Left lung (tissue), 14 donors: ENCODE measurements at places on chromosomes 2 and 18.
A peak's percentile ranks its signal among the peaks of the same experiment; 100 is the strongest.

- DNase-seq: no peak
Observed at GRCh38 chr2:217438821-217439220, 564.0 kb downstream of the TNS1 start.

DNA sequence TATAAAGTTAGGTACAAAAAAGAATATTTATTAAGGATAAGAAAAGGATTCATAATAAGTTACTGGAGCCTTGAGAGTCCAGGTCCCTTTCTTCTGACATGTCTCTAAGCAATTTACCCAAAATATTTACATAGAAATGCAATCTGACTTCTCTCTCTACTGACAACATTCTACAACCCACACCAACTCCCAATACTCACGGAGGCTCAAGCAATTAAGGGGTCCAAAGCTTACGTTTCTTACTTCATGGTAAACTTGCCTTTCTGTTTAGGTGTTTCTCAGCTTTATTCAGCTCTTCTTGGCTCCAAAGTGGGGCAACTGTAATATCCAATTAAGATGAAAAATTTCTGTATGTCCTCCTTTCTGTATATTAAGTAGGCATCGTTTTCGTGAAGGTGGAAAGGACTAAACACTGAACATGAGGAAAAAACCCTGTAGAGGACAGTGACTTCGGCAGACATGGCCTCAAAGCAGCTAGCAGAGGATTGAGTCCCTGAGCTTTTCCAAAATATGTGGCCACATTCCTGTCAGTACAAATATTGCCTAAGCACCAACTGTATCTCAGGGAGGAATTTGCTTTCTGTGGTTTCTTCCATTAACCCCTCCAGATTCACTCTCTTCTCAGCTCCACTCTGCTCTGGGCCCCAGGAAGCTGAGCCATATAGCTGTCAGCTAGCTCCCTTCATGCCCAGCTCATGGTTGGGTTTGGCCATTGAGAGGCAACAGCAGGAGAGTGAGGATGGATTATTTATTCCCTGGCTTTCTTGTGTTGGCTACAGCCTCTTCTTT, 67.9 kb upstream of the GLS start:
- DNase-seq: no peak

DNA sequence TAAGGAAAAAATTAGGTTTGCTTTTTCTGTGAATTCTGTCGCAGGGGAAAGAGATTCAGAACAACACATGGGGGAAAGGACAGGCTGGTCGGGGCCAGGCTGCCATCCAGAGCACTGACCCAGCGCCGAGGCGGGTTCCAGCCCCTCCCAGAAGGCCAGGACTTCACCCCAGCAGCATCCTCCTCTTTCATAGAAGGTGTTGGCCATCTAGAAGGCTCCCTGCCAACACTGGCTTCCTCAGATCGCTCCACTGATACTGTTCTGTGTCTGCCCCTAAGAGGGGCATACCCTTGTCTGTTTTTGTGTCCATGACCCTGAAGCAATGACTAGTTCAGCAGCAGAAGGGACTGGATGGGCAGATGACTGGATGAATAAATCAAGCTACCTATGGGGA, 144.5 kb downstream of the HDAC4 start:
- no peak for DNase-seq

GRCh38 chr2:2707206-2707991, 376.3 kb upstream of the MYT1L start:
- no peak for DNase-seq

DNA sequence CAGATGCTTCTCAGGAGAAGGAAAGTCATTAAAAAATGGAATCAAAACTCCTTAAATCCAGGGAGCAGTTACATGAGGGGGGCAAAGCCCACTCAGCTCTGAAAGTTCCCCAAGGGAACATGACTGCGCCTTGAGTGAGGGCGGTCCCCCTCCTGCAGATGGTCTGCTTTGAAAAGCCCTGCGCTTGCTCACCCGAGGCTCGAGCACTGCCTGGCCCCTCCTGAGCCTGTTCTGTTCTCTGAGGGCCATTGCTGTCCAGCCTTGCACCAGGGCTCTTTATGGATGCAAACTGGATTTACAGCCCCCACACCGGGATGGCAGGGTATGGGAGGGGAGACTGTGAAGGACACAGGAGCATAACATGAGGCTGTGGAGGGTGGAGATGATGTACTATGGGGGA, 37.8 kb upstream of the DNMT3A start:
- DNase-seq: no peak

GRCh38 chr2:182741620-182742019, 25.6 kb downstream of the DNAJC10 start:
- no peak for DNase-seq

- no peak for DNase-seq
Observed at GRCh38 chr2:143474586-143474985, 345.4 kb downstream of the ARHGAP15 start.

DNA sequence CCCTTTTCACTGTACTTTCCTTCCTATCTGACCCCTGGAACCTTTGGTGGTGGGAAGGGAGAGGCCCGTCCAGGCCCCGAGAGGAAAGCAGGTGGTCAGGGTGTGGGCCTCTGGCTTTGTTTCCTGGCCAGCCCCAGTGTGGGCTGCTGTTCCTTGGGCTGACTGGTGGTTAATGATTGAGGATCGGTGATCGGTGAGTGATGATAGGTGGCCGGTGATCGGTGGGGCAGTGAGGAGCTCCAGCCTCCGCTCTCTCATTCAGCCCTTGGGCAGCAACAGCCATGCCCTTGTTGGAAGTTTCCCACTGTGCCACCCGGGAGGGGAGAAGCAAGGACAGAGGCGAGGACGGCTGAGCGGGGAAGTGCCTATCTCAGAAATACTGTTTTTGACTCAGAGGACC, 7.3 kb downstream of the ACKR3 start:
- no peak for DNase-seq

DNA sequence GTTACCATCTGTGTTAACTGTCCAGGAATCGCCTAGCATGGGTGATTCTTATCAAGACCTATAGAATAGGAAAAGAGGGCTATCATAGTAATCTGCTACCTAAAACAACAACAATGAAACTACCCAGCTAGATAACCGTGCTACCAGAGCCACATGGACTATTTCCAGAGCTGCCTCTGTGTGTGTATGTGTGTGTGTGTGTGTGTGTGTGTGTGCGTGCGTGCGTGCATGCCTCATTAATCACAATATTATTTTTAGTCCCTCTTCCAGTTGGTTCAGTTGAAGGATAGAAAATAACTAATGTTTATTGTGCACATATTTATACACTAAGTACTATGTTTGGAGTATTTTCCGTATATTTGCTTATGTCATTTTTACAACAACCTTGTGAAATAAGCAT, 201.1 kb downstream of the SP3 start:
- no peak for DNase-seq

GRCh38 chr2:191701696-191702095, 23.8 kb downstream of the NABP1 start:
- DNase-seq: no peak

GRCh38 chr2:15814946-15815345, 125.4 kb upstream of the MYCN start:
- no peak for DNase-seq

- peak; percentile 29 for DNase-seq
Observed at GRCh38 chr2:155310589-155310988, 612.1 kb downstream of the KCNJ3 start.

GRCh38 chr2:16296331-16297250, 356.2 kb downstream of the MYCN start:
- no peak for DNase-seq

GRCh38 chr2:110748489-110748867, 16.1 kb downstream of the ACOXL start:
- no peak for DNase-seq

GRCh38 chr2:68774569-68775271, 40.1 kb downstream of the ARHGAP25 start:
- peak; percentile 39 for DNase-seq

DNA sequence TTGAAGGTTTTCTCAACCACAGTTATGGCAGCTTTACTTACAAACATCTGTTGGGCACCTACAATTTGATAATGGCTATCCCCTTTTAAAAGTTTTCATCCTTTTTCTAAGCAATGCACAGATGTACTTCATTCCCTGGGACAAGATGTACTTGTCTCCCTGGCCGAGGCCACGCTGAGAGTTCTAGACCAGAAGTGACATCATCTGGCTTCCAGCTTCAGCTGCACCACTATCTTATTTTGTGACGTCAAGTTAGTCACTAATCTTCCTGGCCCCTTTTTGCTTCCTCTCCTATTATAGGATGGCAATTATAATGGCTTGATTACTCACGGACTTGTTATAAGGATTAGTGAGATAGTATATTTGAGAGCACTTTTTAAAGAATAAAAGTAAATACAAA, 386.4 kb downstream of the BCL11A start:
- no peak for DNase-seq

GRCh38 chr2:145593991-145594614, 1074.2 kb upstream of the ZEB2 start:
- DNase-seq: no peak

GRCh38 chr2:45922577-45922988, 271.1 kb downstream of the PRKCE start:
- peak; percentile 79 for DNase-seq

GRCh38 chr2:165500816-165501215, 31.3 kb downstream of the CSRNP3 start:
- no peak for DNase-seq

GRCh38 chr2:15206419-15206818, 354.7 kb downstream of the NBAS start:
- peak; percentile 21 for DNase-seq

GRCh38 chr2:204645018-204645773, 99.9 kb downstream of the PARD3B start:
- no peak for DNase-seq

GRCh38 chr18:2147476-2148230, 423.7 kb downstream of the METTL4 start:
- DNase-seq: no peak

DNA sequence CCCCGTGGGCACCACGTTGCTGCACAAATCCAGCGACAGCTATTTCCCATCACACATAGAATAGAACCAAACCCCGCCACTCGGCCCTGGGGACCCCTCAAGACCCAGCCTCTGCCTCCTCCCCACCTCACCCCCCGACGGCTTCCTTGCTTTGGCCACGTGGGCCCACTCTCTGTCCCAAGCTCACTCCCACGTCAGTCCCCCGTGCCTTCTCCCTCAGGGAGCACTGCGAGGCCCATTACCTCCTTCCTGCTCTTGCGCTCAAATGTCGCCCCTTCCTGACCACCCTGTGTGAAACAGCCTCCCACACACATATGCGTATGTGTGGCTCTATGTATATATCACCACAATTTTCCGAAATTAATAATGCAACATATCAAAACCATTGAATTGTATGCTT, 239.7 kb downstream of the SH3BP4 start:
- no peak for DNase-seq

- no peak for DNase-seq
Observed at GRCh38 chr18:61892683-61893308, at the start of gene RNF152. TSS of gene RNF152 (minus strand) at chr18:61893007. CDS start at chr18:61816463, 76,544 bp downstream.

DNA sequence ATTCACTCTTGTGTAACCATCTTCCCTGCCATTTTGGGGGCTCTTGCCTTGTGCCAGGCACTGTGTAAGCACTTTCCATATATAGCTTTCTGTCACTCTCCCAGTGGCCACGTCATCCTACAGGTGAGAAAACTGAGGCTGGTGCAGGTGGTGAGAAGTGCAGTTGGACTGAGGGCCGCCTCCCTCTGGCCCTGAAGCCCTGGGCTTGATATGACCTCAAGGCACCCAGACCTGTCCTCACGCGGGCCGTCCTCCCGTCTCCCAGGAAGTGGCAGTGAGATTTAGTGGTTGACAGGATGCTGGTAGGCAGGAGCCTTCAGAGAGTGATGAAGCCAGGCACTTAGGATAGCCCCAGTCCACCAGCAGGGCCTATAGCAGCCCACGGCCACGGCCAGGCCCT, 30.5 kb downstream of the MAL start:
- DNase-seq: no peak

DNA sequence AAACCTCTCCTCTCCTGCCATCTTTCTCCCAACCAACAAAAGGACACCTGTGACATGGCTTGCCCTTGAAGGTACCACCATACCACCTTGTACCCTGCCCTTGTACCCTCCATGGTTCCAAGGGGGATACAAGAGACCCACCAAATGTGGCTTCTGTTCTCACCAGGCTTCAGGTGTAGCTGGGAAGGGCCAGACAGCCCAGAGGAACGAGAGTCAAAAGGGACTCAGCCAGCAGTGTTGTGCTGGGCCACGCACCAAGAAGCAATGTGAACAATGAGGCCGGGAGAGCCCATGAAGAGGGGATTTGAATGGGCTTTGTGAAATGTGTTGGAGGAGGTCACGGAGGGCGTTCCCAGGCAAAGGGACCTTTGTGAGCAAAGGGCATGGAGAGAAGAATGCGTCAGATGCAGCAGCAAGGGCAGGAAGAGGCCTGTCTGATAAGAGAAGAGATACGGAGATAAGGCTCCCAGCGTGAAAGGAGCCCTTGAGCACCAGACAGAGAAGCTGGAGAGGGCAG, 48.6 kb downstream of the PLB1 start:
- no peak for DNase-seq

DNA sequence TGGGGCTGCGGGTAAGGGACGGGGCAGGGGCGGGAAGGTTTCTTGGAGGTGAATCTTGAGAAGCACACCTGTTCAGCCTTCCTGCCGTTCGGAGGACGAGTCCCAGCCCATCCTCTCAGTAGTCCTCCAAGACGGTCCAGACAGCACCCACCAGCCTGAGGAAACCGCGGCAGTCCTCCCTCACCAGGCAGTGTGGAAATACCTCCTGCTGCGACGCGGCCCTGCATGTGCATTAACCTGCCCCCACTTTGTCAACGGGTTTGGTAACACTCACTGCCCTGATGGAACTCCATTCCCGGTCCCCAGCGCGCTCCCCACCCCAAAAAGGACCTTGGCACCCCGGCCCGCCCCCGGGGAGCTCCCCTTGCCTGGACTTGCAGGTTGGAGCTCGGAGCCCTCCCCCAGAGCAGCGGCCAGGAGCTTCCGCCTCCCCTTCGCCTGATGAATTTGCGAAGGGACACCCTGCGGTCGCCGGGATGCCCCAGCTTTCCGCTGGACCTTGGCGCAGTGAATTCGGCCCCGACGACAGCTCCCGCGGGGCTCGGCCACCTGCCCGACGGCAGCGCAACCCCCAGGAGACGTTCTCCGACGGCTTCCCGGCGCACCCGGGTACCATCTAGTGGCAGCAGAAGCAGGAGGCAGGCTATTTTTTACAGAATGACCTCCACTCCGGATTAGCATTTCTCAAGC, 31.5 kb downstream of the ACVR1C start:
- no peak for DNase-seq

DNA sequence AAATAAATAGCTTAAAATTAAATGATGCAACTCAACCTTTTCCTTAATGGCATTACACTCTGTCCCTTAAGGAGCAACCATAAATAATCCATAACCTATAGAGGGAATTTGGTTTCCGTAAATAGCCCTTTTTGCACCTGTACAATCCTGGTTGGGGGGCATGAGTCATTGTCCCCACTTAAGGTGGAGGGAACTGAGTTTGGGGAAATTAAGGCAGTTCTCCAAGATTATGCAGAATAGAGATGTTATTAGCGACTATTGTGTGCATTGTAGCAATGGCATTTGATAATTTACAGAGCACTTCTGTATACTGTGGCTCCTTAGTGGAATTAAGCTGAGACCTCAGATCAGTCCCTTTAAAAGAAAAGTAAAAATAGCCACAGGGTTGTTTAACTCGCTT, 6.6 kb downstream of the MYCN start:
- DNase-seq: no peak
